ENCODE measurements at places on chromosomes 1 and 21.
A peak's percentile ranks its signal among the peaks of the same experiment; 100 is the strongest.

- DNase-seq, result no peak
Measured at GRCh38 chr1:213419401-213420030, 368.5 kb downstream of the RPS6KC1 start.

DNA sequence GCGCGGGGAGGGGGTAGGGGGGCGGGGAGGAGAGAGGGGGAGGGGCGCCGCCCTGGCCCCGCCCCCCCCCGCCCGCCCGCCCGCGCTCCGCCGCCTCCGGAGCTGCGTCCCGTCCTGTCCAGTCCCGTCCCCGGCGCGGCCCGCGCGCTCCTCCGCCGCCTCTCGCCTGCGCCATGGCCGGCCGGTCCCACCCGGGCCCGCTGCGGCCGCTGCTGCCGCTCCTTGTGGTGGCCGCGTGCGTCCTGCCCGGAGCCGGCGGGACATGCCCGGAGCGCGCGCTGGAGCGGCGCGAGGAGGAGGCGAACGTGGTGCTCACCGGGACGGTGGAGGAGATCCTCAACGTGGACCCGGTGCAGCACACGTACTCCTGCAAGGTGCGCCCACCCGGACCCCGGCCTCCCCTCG lies at the start of gene AGRN:
AGRN (plus strand) TSS at position 121 of the 405 bp plus-strand sequence; CDS start at position 174, 53 bp downstream.
- DNase-seq, result no peak

DNA sequence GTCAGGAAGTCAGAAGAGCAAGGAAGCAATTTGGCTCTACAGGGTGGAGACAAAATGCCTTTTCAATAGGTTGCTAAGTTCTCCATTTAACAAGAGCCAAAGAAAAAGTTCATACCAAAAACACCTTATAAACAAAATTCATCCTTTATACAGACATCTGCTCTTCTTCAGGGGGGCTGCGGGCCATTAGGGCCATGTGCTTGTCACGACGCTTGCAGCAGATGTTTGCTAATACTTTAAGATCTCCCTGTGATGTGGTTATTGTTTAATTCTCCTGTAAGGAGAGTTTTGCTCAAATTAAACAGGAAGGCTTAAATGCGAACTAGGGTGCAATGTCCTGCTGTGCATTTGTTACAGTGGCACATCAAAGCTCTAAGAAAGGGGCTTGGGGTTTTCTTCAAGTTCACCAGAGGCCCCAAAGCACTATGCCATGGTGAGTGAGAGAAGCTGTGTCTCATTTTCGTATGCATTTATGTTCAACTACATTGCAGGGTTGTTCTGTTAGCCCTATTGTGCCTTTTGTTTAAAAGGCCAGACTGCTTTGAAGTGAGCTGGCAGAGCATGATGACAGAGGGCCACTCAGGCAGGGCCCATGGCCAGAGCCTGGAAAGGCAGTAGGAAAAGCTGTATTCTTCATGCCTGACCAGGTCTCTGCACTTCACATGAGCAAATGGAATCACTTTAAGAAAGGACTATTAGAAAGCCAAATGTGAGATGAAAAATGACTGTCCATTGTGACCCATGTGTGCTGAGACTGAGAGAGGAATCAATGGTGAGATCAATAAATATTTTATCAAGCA lies 24.8 kb upstream of the NTPCR start:
- DNase-seq, result no peak

DNA sequence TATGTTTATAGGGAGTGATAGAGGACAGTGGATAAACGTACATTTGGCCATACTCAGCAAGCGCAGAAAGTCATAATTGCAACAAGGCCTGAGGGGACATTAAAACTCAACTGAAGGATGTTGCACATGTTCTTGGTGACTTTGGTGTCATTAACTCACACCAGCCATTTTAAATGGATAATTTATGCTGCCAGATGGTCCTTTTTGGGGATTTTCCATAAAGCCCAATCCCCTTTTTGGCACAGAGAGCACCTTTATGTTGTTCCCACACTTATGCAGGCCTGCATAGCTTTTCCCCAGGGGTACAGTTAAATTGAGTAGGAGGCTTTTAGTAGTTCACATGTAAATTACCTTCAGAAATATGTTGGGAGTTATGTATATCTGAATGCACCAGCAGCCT lies 279.6 kb downstream of the NFIA start:
- DNase-seq, result no peak

DNA sequence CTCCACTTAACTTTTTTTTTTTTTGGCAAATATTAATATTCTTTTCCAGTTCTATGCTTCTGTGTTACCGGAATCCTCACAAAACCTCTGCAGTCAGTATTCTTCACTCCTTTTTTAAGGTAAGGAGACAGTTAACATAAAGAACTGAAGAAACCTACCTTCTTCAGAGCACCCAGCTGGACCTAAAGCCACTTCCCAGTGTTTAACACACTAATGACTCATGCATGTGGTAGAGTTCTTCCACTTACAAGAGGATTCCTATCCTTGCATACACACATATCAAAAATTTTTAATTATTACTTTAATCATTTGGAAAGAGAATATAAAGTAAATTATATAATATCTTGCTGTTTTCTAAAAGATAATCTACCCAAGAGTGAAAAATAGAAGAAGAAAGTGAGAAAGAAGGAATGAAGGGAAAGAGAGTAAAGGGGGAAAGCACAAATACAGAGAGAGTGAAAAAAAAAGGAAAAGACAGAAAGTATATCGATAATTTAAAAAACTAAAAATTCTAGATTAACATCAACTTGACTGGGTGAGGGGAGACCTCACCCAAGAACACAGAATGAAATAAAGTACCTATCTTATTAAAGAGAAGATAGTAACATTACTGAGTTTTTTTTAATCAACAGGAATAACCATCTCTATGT lies 54.9 kb downstream of the ENAH start:
- DNase-seq, result no peak

DNA sequence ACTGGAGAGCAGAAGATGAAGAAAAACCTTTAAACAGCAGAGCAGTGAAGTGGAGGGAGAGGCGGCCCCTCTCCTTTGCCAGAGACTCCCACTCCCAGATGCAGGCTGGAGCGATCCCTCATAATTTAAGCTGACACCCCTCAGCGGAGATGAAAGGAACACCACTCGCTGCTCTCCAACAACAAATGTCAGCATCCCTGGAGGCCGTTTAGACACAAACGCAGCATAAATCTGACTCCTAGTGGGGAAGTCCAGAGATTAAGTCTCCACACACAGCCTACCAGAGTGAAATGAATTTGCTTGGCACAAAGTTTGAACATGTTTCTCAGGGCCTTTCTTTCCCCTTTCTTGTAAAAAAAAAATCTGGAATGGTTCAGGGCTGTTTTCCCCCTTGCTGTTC lies 137.8 kb downstream of the LMX1A start:
- DNase-seq, result no peak

DNA sequence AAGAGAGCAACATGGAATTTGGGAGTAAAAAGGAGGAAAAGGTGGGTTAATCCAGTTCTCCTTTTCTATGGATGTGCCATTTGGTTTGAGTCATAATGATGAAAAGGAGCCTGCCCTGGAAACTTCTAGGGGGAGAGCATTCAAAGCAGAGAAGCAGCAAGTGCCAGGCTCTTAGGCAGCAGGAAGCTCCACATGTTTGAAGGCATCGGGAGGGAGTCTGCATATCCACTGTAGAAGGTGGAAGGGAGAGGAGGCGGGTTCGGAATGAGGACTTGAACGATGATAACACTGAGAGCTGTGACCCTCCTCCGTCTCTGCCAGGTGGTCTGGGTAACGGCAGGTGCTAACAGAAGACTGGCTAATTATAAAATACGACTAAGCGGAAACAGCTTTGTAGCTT lies 128.2 kb downstream of the RYR2 start:
- no peak for DNase-seq

- DNase-seq, result no peak
Measured at GRCh38 chr1:15674386-15675159, 9.5 kb upstream of the PLEKHM2 start.

GRCh38 chr21:45363921-45364467 lies 41.0 kb upstream of the COL18A1 start:
- DNase-seq, result peak; percentile 84

DNA sequence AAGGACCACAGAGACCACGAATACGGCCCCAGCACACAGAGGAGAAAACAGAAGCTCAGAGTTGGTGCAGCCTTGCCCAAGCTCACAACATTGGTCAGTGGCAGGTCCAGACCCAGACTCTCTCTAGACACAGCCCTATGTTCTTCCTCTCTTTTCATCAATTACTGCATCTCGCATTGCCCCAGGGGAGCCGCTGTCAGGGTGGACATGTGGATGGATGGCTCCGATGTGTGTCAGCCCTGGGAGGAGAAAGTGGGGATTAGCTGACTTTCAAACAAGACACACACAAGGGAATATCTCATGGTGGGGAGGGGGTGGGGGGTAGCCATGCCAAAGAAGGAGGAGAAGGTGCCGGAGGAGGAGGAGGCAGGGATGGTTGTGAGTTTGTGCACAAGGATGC lies 556.8 kb downstream of the NPHP4 start:
- no peak for DNase-seq

DNA sequence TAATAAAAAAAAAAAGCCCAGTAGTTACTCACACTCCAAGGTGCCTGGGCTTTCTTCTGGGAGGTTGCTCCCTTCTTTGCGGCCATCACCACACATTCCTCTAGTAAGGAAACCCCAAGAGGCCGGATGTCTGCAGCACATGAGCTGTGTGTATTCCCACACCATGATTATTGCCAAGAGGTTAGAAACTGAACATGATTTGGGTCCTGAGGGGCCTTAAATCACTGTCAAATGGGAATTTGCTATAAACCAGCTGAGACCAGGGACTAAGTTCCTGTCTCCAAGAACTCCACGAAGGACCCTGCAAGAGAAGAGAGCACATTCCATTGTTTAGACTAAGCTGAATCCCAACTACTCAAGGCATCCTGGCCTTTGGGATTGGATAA lies 85.3 kb upstream of the SSX2IP start:
- no peak for DNase-seq

GRCh38 chr1:181816608-181817007 lies 244.9 kb downstream of the ZNF648 start:
- no peak for DNase-seq

DNA sequence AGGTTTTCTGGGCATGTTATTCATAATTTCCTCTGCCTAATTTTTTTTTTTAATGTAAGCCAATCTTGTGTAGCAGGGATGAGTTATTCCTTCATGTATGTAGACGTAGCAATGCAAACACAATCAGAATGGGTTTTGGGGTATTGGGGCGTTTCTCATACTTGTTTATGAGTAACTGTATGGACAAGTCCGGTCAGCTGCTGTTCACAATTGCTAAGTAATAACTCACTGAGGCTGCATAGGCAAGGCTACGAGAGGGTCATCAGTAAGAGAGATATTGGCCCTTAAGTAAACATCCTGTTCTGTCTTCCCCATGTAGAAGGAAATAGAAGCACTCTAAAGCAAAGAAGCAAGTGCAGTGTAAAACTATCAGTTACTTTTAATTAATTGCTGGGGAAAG lies 9.5 kb upstream of the TARS2 start:
- DNase-seq, result no peak
